ENCODE measurements at places on chromosomes 5 and 9. TPM values are rescaled to one million over a fixed set of nuclear protein-coding genes. Genes with fewer than 3 reads are reported as not detected.
A peak's percentile ranks its signal among the peaks of the same experiment; 100 is the strongest.

DNA sequence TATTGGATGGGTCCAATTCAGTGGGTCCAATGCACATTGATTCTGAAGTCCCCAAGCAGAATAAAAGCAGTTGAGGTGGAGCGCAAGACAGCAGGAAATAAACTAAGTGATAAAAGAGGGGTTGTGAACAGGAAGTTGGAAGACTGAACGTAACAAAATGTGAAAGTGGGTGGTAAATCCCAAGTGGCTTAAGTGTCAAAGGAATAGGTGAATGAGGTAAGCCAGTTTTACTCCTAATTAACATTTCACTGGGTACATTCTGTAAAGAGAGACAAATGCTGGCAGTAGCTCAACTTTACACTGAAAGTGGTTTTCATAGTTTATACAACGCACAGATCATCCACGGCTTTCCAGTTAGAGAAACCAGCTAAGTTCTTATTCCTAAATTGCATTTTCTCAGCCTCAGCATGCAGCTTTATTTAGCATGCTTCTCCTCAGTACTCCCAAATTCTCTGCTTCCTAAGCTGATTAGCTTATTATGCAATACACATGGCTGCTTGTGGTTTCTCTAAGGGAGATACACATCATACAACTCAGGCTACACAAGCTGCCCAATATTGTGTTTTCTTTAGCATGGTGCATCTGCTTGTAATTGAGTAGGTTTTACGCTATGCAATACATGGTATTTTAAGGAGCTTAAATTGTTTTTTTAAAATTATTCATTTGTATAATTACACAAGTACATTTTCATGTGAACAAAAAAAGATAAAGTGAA lies 34.2 kb upstream of the HSD17B4 start:
- H3K27me3 ChIP-seq, result no peaks in the 10 kb centered on the region
- no peaks in the 10 kb centered on the region for H3K36me3 ChIP-seq
- H3K4me1 ChIP-seq, result peaks cover 51% of the 10 kb centered on the region
- no peak overlapping the region for H3K4me3 ChIP-seq
- H3K27ac ChIP-seq, result no peak overlapping the region

DNA sequence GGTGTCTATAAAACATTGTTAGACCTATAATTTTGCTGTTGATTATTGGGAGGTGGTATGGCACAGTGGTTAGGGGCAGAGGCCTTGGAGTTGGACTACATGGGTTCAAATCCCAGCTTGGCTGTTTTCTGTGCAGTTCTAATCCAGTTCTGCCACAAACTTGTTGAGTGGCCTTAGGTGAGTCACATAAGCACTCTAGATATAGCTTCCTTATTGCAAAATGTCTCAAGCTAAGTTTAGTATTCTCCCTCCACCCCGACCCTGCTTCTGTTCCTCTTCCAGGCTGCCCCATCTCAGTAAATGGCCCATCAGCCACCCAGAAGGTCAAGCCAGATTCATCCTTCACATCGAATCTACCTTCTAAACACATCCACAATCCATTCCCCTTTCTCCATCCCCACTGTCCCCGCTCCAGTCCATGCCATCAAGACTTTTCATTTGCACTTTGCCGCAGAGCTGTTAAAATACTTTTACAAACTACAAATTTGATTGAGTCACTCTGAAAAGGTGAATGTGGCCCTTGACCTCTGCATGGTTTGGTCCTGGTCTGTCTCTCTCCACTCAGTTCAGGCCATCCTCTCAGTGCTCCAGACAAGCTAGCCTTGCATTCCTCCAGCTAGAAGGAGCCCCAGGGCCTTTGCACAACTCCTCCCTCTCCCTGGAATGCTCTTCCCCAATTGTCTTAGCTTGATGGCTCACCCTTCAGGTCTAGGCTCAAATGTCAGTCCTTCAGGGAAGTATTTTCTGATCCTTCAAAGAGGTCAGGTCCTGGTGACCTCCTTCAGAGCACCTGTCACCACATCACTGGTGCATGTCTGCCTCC lies 10.0 kb upstream of the HDHD3 start:
- H3K27ac ChIP-seq, result peak overlapping the region; percentile 38
- no peaks in the 10 kb centered on the region for H3K27me3 ChIP-seq
- peaks cover 49% of the 10 kb centered on the region for H3K36me3 ChIP-seq
- H3K4me3 ChIP-seq, result no peak overlapping the region
- H3K4me1 ChIP-seq, result peaks cover 11% of the 10 kb centered on the region
- peak; percentile 49 for DNase-seq

The KCTD16 gene
- not detected for polyA plus RNA-seq

DNA sequence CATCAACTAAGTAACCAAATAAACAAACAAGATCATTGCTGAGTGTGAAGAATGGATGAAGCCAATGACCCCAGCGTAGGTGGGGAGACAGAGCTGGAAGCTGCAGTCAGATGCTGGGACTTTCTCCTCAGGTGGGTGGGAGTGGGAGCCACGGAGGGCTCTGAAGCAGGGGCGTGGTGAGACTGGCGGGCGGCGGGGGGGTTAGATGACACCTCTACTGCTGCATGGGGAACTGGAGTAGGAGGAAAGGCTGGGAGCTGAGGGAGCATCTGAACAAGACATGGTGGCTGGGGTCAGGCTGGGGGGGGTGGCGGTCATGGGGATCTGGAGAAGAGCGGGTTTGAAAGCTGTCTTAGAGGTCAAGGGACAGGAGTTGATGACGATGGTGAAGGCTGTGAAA lies 193.8 kb downstream of the C9orf50 start:
- no peak overlapping the region for H3K4me3 ChIP-seq
- H3K36me3 ChIP-seq, result no peaks in the 10 kb centered on the region
- no peaks in the 10 kb centered on the region for H3K27me3 ChIP-seq
- H3K4me1 ChIP-seq, result peaks cover 18% of the 10 kb centered on the region
- no peak overlapping the region for H3K27ac ChIP-seq

DNA sequence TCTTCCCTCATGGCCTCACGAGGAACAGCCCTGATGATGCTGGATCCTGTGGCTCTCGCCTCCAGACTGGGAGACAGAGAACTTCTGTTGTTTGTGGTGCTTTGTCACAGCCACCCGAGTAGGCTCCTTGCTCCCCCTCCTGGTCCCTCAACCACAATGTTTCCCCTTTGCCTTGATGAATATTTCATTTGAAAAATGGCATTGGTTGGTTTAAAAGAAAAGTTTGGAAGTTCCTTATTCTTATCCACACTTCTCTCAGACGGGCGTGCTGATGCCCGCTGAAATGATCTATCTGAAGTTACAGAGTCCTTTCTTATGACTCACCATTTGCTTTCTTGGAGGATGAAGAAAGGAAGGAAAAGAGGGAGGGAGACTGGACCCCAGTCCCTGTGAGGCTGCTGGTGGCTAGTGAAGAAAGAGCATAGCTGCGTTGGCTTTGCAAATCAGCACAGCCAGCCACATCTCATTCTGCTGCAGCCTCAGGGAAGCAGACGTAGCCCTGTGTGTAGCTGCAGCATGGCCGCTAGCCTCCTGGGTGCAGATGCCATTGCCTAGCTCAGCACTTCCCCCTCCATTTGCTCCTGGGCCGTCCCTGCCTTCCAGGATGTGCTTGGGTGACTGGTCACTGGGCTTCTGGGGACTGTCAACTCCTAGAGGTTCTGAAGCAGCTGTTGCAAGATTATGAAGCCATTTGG lies 185.9 kb downstream of the ERCC6L2 start:
- DNase-seq, result peak; percentile 49
- peak overlapping the region; percentile 61 for H3K27ac ChIP-seq
- H3K36me3 ChIP-seq, result no peaks in the 10 kb centered on the region
- H3K4me3 ChIP-seq, result peak overlapping the region; percentile 17

GRCh38 chr9:81627481-81627880 lies 61.9 kb downstream of the TLE1 start:
- H3K4me1 ChIP-seq, result no peaks in the 10 kb centered on the region
- DNase-seq, result no peak
- H3K4me3 ChIP-seq, result no peak overlapping the region
- H3K27ac ChIP-seq, result no peak overlapping the region
- H3K36me3 ChIP-seq, result no peaks in the 10 kb centered on the region

DNA sequence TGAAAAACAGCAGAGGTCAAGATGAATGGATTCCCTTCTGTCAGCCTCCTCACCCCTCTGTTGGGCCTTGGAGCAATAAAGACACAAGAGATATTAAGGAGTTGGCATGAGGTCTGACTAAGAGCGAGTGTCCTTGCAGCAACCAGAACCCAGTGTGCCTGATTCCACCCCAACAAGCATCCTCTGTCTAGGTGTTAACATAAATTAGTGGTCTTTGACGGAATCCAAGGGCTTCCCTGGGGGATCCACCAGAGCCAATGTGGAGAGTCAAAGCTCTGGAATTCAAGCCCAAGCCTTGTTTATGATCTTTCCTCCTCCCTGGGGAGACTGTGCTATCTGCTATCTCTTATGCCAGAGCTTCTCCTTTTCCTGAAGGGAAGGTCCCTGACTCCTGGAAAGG lies 128.1 kb upstream of the SMIM23 start:
- DNase-seq, result no peak
- no peak overlapping the region for H3K27ac ChIP-seq

GRCh38 chr5:169149317-169149716 lies 151.6 kb downstream of the SLIT3 start:
- no peaks in the 10 kb centered on the region for H3K4me1 ChIP-seq
- no peak overlapping the region for H3K4me3 ChIP-seq
- no peak for DNase-seq
- no peaks in the 10 kb centered on the region for H3K27me3 ChIP-seq

DNA sequence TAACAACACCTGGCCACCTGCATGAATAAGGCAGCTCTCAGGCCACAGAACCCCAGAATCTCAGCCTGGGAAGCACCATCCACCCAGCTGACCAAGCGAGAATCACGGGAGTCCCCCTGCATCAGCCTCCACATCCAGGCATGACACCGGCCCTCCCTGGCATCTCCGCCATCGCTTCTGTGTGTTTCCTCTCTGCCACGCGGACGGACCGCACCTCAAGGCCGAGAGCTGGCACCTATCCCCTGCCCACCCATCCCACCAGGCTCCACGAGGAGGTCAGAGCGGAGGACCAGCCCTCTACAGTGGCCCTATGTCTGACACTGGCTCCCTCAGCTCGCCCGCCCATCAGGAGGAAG lies 134.7 kb downstream of the COL23A1 start:
- no peak overlapping the region for H3K27ac ChIP-seq
- H3K36me3 ChIP-seq, result no peaks in the 10 kb centered on the region
- no peaks in the 10 kb centered on the region for H3K27me3 ChIP-seq
- H3K4me1 ChIP-seq, result peaks cover 2% of the 10 kb centered on the region
- no peak overlapping the region for H3K4me3 ChIP-seq
- DNase-seq, result no peak

- peak; percentile 11 for DNase-seq
- peaks cover 43% of the 10 kb centered on the region for H3K4me1 ChIP-seq
- no peak overlapping the region for H3K27ac ChIP-seq
- H3K4me3 ChIP-seq, result peak overlapping the region; percentile 61
- no peaks in the 10 kb centered on the region for H3K27me3 ChIP-seq
These were observed 645 bp downstream of the SAP30L start for GRCh38 chr5:154446195-154447088.

The IFNA5 gene
- polyA plus RNA-seq, result not detected

- no peak for DNase-seq
- no peaks in the 10 kb centered on the region for H3K27me3 ChIP-seq
- H3K36me3 ChIP-seq, result no peaks in the 10 kb centered on the region
- no peak overlapping the region for H3K4me3 ChIP-seq
- H3K27ac ChIP-seq, result no peak overlapping the region
- H3K4me1 ChIP-seq, result peaks cover 19% of the 10 kb centered on the region
These were observed 178.5 kb downstream of the RAB3C start for GRCh38 chr5:58761407-58761806.

DNA sequence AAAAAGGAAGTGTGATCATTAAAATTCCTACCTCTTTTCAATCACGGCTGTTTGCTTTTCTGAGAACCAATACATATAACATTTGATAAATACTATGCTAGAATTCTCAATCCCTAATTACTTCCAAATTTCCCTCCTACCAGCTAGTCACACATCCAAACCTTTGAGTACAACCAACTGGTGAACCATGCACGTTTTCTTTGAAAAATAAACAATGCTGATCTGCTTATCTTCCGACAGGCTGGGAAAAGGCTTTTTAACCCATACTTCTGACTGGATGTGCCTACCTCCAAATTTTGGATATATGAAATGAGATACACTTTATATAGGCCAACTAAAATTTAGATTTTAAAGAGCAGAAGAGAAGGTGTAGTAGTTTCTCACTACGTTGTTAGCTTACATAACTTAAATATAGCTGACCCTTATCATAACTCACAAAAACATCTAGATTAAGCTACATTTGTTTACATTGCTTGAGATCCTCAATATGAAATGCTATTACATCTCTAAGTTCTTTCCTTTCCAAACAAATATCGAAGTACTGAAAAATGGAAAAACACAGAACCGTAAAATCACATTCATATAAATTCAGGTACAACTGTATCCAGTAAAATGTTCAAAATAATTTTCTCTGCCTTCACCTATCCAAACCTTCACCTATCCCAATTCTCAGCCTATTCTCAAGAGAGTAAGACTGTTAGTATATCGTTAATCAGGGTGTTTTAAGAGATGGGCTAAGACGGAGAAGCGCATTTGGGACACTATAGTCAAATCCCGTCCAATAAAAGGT lies 2.1 kb downstream of the NR3C1 start:
- H3K4me3 ChIP-seq, result peak overlapping the region; percentile 56
- H3K36me3 ChIP-seq, result peaks cover 25% of the 10 kb centered on the region
- no peak overlapping the region for H3K27ac ChIP-seq
- no peak for DNase-seq
- H3K4me1 ChIP-seq, result peaks cover 70% of the 10 kb centered on the region

DNA sequence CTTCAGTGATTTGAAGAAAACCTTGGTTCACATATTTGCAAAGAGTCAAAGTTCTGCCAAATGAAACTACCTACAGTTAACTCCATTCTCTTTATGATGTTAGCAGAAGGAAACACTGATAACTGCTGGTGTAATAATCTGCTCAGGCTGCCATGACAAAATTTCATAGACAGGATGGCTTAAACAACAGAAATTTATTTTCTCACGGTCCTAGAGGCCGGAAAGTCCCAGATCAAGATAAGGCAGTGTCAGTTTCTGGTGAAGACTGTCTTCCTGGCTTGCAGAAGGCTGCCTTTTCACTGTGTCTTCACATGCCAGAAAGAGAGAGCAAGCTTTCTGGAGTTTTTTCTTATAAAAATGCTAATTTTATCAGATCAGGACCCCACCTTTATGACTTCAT lies 102.4 kb upstream of the PARP8 start:
- no peak for DNase-seq
- H3K27ac ChIP-seq, result no peak overlapping the region
- H3K4me1 ChIP-seq, result peaks cover 14% of the 10 kb centered on the region
- no peaks in the 10 kb centered on the region for H3K36me3 ChIP-seq
- no peaks in the 10 kb centered on the region for H3K27me3 ChIP-seq

The GNA14 gene
- polyA plus RNA-seq, result not detected

The SLC34A1 gene
- polyA plus RNA-seq, result not detected

- DNase-seq, result no peak
- H3K4me1 ChIP-seq, result peaks cover 14% of the 10 kb centered on the region
- H3K4me3 ChIP-seq, result no peak overlapping the region
- no peaks in the 10 kb centered on the region for H3K36me3 ChIP-seq
- no peak overlapping the region for H3K27ac ChIP-seq
These were observed 48.1 kb downstream of the VAV2 start for GRCh38 chr9:133943781-133944745.

DNA sequence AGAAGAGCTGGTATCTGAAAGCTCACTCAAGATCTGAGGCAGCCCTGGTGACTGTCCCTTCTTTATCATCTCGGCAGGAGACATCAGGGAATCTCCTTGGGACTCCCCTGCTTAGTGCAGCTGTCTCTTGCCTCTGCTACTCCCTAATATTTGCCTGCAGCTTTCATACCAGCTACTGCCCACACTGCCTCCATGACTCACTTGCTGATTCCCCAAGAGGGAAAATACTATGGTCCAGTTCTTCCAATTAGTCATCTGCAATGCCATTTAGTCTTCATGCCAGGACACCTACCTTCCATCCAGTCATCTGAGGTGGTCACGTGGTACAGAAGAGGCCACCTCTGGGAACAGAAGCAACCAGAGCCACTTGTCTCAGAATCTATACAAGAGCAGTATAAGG lies 270.8 kb downstream of the NTRK2 start:
- no peaks in the 10 kb centered on the region for H3K36me3 ChIP-seq
- no peaks in the 10 kb centered on the region for H3K4me1 ChIP-seq
- no peak for DNase-seq
- no peak overlapping the region for H3K27ac ChIP-seq
- H3K27me3 ChIP-seq, result no peaks in the 10 kb centered on the region

The ADAMTSL2 gene
- not detected for polyA plus RNA-seq

All from CD14-positive monocyte (primary cell).